ENCODE measurements at places on chromosomes 16 and 17.

DNA sequence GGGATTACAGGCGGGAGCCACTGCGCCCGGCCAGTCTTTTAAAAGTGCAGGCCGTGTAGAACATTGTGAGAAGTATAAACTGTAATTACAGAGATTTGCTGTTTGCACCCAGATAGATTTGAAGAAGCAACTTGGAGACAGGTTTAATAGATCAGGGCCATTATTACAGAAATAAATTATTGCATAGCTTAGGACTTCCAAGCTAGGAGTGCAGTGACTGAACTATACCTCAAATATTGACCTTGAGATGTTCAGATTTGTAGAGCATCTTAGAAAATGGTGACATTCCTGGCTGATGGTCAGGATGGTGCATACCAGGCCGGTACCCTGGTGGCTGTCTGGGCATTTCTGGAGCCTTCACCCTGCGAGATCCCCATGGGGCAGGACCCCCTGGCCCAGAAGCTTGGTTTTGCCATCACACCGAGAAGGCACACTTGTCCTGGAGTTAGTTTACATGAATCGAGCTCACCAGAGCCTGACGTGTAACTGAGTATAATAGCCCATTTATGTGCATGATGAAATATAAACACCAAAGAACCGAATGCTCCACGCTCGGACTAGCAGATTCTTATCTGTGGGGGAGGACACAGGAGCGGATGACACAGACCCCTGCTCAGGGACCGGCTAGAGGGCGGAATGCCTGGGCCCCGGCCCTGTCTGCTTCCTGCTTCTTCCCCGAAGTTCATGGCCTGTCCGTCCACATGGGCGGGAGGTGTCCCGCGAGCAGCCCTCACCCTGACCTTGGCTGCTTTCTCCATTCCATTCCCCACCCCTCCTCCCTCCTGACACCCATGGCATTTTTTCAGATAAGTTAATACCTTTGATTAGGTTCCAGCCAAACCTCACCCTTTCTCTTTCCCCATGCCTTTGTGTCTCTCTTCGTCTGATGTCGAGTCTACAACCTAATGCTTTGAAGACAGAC, 32.1 kb downstream of the CCDC40 start:
- no peak for DNase-seq

DNA sequence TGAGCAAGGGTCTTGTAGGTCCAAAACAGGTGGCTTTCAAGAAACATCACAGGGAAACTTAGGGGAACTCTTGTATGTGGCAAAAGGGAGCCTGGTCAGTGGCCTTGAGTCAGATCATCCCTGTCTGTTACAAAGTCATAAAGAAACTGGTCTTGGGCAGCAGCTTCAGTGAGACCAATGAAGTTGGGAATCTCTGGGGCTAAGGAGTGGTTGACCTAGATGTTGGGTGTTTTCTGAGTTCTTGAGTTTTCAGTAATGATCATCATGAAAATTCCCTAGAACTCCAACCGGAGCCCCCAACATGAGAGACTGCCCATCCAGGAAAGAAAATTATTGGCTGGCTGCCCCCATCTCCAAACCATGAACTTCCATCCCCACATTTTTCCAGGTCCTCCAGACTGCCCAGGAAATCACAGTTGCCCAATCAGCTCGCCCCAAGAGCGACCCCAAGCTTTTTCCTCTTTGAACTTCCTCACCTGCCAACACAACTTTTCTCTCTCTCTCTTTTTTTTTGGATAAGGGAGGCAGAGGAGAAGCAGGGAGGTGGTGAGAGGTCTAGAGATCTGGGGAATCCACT, 3.9 kb downstream of the CCR7 start:
- no peak for DNase-seq

GRCh38 chr16:23801378-23801777, 34.4 kb upstream of the PRKCB start:
- peak; percentile 64 for DNase-seq

GRCh38 chr17:28992625-28993600, 12.9 kb downstream of the SEZ6 start:
- no peak for DNase-seq

- no peak for DNase-seq
Measured at GRCh38 chr16:30609002-30609925, 925 bp downstream of the ZNF689 start.

DNA sequence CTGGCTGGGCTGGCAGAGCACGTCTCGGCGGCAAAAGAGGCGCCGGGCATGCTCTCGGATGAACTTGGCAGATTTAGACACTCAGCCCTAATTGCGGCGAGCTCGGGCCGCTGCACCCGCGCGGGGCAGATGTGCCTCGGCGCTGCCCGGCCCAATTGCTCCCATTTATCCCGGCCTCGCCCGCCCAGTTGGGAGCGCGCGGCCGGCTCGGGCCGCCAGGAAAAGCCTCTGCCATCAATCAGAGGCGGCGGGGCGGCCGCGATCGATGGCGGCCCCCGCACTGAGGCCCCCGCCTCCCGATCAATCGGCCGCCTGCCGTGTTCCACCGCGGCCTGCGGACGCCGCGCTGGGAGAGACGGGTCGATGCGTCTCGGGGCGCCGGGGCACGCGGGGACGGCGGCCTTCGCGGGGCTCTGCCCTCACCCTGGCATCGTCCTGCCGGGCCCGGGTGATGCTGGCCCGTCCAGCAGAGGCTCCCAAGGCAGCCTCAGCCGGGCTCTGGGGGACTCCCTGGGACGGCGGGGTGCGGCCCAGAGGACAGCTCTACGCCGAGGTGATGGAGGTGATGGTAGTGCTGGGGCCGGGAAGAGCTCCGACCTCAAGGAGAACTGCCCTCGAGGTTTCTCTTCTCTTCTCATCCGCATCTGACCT, 200.9 kb upstream of the N4BP1 start:
- DNase-seq = no peak

GRCh38 chr16:15829460-15829859, 27.4 kb downstream of the MYH11 start:
- DNase-seq = no peak

DNA sequence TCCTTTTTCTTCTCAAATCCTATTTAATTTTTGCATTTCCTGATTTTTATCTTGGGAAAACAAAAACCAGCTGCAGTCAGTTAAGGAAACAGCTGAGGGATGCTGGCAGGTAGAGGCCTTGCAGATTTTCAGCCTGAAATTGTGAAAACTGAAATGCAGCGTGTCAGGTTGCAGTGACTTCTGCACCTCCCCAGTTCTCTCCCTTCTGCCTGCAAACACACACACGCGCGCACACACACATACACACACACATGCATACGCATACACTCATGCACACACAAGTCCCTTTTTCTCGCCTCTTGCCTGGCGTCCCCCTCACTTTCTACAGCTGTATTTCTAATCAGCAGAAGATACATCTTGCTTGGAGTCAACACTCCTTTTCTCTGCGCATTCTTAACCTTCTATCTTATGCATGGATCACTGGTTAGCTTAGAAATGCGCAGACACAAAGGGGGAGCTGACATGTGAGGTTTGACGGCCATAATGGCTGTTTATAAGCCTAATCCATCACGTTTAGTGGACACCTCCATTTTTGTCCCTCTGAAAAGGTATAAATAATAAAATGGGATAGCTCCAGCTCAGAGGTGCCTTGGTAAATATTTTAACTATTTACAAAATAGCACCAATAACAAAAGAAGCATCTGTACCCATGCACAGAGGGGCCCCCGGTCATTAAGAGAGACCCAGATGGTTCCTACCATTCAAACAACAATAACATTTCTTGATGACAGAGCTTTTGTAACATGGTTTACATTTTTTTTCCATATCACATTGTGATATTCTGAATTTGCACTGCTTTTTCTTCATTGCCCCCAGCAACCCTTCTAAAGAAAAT, 392.1 kb upstream of the SALL1 start:
- no peak for DNase-seq

DNA sequence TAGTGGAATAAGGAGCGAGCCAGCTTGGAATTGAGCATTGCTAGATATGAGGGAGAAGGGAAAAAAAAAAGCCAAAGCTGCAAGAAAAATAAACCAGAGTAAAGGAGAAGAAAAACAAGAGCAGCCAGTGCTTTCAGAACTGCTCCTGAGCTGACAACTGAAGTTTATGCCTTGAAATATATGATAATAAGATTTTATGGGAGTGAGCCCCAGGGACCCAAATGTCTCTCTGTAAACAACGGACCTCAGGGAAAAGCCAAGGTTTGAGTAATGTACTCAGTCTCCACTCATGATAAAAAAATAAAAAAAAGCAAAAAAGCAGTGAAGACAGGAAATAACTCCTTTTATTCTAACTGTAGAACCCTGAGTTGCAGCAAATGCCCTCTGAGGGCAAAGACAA, 132.6 kb downstream of the SNX11 start:
- DNase-seq = no peak

Data from naive B cell (primary cell).